ENCODE measurements at places on chromosomes 3 and 15.

- DNase-seq: no peak
These were observed 19.8 kb downstream of the LARP6 start for GRCh38 chr15:70833861-70834765.

DNA sequence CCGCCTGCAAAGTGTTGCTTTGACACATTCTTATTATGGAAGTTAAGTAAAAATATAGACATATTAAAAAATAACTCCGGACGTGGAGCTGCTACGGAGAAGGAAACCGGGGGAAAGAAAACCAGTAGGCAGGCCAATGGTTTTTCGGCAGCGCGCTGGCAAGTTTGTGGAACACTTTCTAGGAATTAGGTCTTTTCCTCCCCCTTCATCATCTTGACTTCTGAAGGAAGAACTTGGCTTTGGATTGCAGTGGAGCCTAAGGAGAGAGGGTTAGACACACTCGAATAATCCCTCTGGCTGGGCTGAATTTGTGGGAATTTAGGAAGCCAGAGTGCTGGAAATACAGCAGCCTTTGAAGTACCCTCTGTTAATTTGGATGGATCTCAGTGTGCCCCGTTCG, 317 bp downstream of the ROBO2 start:
- peak; percentile 43 for DNase-seq

- DNase-seq: no peak
These were observed 21.4 kb upstream of the NR2C2 start for GRCh38 chr3:14925729-14926591.

DNA sequence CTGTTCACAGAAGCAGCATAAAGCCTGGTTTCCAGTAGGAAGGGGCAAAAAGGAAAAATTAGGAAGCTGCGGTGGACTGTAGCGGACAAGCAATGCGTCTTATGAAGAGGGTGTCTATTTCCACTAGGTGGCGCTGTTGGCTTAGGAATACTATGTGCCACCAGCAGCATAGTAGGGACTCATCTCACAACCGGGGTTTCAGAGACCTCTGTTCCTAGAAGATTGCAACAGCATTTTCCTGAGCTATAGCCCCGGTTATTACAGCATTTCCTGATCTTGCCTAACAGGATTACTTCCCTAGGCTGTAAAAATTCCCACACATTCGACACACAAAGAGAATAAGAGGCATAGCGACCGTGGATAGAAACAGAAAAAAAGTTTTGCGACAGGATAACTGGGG, 683.0 kb downstream of the TBL1XR1 start:
- no peak for DNase-seq

DNA sequence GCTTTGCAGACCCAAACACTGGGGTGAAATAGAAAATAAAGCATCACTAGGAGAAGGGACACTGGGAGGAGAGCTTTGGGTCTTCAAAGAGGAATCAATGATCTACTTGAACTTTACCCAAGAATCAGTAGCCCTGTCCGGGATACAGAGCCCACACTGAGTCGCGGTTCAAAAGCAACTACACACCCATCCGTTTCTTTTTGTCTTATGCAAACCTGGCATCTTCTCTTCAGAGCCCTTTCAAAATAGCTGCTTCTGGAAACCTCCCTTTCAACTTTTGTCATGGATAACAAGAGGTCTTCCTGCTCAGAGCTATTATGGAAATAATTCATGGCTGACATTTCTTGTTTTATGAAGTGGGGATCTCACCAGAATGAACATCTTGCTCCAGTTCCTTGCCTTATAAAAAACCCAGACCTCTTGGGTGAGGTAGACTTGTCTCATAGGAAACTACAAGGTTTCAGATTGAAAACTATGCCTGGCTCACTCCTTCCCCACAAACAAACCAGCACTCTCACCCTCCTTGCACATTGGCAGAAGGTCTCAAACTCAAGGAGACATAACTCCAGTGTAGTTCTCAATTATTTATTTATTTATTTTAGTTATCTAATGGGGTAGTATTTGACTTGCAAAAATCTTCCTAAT, 115.1 kb upstream of the ARHGEF3 start:
- no peak for DNase-seq

DNA sequence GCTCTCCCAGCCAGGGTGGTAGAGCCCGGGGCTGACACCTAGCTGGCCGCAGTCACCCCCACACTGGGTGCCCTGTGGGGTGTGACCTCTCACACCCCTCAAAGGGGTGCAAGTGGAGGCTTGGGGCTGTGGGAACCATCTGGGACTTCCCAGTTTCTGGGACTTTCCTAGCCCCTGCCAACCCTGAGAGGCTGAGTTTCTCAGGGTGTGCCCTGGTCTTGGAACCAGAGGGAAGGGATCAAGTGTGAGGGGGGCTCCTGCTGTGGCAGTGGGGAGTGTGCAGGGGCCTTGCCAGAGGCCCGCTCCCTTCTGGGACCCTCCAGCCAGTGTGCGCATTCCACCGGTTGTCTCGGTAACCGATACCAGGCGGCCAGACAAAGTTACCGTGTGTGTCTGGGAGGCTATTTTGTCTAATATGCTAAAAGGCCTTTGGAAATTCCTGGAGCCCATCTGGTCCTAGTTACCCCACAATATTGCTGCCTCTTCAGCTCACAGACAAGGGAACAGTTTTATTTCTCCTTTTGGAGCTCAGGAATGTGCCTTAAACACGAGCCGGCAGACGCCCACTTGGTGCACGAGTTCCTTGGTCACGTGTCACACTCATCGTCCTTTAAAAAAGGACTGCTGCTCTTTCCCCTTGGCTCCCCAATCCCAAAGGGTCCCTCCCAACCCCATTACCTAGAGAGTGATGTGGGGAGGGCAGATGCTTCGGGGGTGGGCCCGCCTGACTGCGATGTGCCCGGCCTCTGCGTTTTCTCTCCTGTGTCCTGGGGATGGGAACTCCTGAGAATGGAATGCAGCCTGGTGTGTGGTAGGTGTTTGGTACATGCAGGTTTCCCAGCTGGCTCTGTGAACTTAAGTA, 33.2 kb downstream of the HDAC11 start:
- no peak for DNase-seq

- DNase-seq: no peak
These were observed 837.9 kb downstream of the OTOL1 start for GRCh38 chr3:162334537-162334936.

GRCh38 chr15:42138411-42138810, 18.0 kb downstream of the PLA2G4F start:
- DNase-seq: no peak

GRCh38 chr3:94356581-94356980, 293.7 kb downstream of the NSUN3 start:
- no peak for DNase-seq

GRCh38 chr3:25071846-25072245, 356.2 kb upstream of the RARB start:
- DNase-seq: no peak

DNA sequence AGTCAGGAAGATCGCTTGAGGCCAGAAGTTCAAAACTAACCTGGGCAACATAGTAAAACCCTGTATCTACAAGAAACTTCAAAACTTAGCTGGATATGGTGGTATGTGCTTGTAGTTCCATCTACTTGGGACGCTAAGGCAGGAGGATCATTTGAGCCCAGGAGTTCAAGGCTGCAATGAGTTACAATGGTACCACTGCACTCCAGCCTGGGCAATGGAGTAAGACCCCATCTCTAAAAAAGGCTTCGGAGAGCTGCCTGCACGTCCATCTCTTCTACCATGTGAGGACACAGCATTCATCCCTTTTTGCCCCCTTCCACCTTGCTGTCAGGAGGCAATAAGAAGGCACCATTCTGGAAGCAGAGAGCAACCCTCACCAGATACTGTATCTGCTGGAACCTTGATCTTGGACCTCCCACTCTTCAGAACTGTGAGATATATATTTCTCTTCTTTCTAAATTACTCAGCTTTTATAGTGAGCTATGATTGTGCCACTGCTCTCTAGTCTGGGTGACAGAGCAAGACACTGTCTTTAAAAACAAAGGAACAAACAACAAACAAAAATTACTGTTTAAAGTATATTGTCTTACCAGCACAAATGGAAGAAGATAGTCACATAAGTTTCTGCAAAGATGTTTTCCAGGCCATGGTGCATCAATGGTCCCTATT, 4.2 kb upstream of the BTLA start:
- DNase-seq: no peak

GRCh38 chr3:71208211-71209095, 375.1 kb downstream of the FOXP1 start:
- peak; percentile 64 for DNase-seq

DNA sequence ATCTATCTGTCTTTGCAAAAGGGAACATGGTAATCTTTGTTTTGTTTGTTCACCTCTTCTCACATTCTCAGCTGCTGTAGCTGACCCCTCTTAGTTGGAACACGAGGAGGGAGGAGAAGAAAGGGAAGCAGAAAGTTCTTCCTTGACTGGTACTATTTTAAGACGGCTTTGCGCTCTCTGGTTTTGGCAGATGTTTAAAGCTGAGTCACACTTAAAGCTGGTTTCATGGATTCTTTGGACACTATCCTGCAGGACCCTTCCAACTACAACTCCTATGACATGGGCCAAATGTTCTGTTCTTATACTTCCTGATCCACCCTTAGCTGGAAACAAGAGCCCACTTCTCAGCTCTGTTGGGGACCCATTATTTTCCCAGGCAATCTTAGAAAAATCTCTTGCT, 40.6 kb upstream of the FXR1 start:
- DNase-seq: peak; percentile 17

- no peak for DNase-seq
These were observed 48.0 kb upstream of the UTS2B start for GRCh38 chr3:191378142-191378812.

DNA sequence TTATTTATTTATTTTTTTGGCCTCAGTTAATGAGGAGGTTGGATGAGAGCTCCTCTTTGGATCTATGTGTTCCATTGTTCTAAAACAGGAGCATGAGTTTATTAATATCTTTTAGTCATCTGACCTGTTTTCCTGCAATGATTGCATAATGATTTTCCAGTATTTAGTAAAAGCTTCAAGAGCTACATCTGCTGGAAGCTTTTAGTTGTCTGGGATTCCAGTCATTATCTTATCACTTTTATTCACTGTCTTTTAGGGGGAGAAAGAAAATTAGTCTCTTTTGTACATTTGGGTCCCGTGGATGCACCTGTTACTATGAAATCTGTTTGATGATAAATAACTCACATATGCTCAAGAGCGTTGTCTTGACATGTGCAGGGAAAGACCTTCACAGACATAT, 1270.0 kb downstream of the ROBO1 start:
- no peak for DNase-seq

GRCh38 chr3:156792945-156793344, 33.2 kb upstream of the LEKR1 start:
- DNase-seq: no peak

DNA sequence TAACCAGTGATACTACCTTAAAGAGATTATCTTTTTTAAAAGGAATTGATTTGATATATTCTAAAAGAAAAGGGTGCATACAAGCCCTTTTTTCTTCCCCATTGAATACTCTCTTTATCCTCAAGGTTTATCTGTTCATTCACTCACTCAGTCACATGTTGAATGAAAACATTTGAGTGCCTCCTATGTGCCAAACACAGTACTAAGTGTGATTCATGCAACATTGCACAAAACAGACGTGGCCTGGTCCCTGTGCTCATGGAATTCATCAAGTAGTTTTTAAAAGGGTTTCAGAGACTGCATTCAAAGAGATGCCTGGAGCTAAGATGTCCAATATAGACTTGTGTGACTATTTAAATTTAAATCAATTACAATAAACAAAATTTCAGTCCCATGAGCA, 462.2 kb upstream of the MDFIC2 start:
- no peak for DNase-seq

DNA sequence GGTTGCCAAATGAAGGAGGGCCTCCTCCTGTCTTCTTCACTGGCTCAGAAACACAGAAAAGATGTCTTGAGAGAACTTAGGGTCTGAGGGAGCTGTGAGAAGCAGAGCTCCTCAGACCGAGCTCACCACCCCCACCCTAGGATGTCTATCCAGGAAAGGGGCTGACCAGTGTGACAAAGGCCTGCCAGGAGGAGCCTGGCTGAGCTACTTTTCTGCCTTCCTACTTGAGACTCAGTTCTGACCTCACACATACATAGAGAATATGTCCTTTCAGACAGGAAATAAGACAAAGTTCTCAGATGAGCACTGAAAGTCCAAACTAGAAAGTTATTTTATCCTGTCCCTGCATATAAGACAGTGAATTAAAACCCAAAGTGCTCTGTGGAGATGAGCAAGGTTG, 54.5 kb downstream of the KIF9 start:
- DNase-seq: no peak

DNA sequence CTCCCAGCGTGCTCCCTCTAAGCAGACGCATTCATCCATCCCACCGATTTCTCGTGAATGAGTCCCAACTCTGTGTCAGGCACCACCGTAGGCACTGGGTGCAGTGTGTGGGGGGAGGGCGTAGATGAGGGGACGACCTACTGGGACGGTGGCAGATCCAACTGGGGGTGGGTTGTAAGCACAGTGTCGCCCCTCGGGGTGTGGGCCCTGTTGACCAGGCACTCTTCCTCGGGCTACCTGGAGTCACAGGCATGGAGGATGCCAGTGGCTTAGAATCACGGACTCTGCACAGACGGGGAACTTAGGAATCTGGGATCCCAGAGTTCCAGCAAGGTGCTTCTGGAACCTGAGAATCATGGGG, 66.2 kb downstream of the SLC6A6 start:
- DNase-seq: no peak

DNA sequence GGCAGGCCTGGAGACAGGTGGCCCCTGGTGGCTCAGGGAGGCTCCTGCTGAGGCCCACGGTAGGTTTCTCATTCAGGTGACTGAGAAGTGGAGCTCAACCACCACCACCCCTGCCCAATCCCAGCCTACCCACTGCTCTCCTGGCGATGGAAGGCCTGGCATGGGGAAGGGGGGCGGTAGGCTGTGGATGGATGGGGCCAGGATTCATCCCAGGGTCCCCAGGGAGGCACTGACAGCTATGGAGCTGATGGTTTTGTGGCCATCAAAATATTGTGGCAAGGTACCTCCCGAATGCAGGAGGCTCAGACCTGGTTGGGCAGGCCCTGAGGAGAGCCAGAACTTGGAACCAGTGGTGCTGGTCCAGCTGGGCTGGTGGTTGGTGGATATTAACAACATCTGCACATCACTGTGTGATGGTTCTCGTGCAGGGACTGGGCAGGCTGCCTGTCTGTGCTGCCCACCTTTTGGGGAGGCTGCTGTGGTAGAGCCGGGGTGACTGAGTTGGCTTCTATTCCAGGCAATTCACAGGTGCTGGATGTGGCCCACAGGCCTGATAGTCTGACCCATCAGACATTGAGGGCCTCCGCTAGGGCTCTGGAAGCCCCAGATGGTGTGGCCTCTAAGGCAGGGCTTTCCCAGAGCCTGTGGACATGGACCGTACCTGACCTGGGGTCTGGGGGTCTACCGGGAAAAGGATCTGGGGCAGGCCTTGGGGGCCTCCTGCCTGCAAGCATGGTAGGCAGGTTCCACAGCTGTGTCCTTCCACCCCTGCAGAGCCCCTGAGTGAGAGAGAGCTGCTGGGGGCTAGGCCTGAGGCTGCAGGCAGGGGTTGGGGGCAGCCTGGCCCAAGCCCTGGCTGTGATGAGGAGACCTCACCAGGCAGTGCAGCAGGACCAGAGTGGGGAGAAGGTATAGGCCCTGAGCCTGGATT, 3.4 kb downstream of the ZBTB47 start:
- DNase-seq: no peak
